ENCODE measurements at places on chromosomes 5 and 9.
A peak's percentile ranks its signal among the peaks of the same experiment; 100 is the strongest.

- no peak for DNase-seq
Observed at GRCh38 chr5:154652746-154653417, 102.3 kb upstream of the LARP1 start.

DNA sequence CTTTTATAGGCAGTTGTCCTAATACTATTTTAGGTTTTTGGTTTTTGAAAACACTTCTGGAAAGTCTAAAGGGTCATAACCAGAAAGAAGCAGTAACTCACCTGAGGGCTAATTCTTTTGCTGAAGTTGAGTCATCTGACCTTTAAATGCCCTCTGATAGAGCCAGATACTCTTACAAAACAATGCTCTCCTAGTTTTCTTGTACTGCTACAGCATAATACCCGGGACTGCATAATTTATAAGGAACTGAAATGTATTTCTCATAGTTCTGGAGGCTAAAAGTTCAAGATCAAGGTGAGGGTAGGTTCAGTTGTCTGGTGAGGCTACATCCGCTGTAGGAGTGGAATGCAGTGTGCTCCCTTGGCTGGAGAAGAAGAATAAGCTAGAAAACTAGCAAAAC, 670.3 kb downstream of the TLE4 start:
- DNase-seq = no peak

DNA sequence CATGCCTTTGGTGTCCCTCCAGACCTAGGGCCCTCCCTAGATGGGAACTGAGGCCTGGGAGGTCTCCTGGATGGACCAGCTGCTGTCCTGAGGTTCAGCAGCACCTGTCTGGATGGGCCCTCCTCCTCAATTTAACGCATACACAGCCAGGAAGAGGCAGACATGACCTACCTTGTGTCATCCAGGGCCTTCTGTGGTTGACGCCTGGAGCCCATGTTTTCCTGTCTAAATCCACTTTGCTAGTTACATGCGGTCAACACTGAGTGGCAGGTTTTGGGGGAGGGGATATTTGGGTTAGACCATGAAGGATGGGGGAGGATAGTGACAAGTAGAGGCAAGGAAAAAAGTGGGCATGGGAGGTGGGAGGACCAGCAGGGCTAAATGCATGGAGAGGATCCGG, 3.1 kb upstream of the STC2 start:
- DNase-seq = no peak

DNA sequence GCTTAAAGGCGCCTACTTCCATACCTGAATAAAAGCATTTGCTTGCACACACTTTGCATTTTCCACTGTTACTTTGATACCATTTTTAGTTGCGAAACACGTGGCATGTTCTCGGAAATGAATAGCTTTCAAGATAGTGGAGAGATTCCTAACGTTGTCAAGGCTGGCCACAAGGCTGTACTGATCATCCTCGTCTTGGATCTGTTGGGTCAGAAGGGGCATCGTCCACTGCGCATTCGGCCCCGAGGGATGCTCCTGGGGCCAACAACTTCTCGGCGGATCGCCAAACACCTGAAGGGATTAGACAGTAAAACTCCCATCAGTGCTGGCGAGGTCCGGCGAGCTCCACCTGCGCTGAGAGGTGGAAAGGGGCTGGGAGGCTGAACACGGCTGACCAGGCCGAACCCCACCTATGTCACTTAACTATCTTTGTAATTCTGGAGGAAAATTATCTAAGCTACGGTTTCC, 599 bp downstream of the RAD1 start:
- no peak for DNase-seq

DNA sequence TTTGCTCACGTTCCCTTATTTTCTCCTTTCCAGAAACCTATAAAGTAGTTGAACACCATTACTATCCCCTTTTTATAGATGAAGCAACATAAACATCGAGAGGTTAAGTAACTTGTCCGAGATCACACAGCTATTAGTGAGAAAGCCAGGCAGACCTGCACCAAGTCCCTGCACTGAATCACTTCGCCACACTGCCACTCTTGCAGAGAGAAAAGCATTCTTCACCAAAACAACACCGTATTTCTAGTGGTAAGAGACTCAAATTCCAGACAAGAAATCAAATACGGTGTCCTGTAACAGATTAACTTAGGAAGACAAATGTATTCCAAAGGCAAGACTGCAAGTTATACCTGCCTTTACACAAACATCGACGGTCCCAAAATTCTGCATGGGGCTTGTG, 82.0 kb upstream of the DMRT1 start:
- no peak for DNase-seq

DNA sequence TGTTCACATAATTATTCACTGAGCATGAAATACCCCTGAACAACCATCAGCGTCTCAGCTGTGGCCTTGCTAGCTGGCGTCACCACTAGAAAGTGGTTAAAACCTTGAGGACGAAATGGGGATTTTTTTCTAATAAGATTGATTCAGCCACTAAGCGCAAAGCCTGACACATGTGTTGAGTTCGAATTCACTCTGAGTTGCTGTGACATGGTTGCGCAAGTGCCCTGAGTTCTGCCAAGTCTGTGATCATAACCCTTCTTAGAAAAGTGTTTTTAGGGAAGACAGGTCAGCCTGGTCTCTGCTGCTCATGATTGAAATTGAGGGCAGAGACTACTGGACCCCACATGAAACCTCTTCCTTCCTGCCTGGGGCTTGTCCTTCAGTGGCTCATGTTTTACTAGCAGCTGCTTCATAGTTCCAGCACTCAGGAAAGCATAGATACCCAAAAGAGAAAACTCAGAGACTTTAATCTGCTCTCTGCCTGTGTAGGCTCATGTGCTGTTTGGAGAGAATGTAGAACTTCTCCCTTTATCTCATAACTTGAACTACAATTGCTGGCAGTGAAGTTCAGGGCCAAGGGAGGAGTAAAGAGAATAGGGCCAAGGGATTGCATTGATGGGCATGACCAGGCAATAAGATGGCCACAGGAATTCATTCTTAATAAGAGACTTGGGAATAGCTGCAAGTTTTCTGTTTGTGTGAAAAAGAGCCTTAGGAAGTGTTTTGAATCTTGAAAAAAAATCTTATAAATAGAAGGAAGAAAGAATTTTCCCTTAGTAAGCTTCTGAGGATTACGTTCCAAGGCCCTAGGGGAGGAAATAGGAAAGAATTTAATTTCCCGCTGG, 66.8 kb upstream of the CXCL14 start:
- no peak for DNase-seq

DNA sequence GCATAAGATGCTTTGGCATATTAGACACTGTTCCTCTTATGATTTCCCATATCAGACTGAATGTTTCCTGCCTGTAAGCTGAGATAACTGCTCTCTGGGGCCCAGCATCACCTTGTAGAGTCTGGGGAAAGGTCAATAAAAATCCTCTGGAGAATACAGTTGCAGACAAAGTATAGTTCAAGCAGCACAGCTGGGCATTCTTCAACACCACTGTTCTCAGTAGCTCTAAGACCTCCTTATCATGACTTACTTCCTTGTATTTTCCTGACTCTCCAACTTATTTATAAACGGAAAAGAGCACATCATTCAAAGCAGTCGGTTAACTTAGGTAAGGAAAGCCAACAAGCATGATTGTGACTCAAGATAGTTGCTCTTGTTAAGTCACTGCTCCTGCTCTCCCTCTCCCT, 208.7 kb upstream of the RASEF start:
- DNase-seq = no peak

- DNase-seq = no peak
Observed at GRCh38 chr5:116440457-116441001, 134.1 kb downstream of the SEMA6A start.

GRCh38 chr5:15124871-15125568, 253.4 kb upstream of the ANKH start:
- no peak for DNase-seq

DNA sequence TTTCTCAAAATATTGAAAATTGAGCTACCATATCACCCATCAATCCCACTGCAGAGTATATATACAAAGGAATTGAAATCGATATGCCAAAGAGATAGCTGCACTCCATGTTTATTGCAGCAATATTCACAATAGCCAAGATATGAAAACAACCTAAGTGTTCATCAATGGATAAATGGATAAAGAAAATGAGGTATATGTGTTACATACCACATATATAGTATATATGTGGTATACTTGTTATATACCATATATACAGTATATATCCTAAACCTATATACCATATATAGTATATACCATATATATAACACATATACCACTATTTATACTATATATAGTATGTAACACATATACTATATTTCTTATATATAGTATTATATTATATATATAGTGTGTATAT, 313.3 kb downstream of the ZNF608 start:
- DNase-seq = no peak

DNA sequence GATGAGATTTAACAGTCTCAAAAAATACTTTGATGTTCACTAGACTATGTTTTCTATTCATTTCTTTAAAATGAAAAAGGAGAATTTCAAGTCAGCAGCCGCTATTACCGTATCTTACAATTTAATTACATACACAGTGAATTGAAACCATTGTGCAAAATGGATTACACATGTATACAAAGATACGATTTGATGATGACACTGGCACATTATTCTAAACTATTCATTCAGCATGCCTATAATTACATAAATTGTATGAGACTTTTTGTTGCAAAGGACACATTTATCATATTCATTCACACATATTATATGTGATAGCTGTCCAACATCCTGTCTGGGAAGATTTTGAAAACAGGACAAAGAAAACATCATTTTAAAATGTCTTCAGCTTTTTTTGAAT, 118.3 kb upstream of the VCAN start:
- DNase-seq = no peak

- no peak for DNase-seq
Observed at GRCh38 chr9:9625248-9625647, 987.6 kb downstream of the PTPRD start.

DNA sequence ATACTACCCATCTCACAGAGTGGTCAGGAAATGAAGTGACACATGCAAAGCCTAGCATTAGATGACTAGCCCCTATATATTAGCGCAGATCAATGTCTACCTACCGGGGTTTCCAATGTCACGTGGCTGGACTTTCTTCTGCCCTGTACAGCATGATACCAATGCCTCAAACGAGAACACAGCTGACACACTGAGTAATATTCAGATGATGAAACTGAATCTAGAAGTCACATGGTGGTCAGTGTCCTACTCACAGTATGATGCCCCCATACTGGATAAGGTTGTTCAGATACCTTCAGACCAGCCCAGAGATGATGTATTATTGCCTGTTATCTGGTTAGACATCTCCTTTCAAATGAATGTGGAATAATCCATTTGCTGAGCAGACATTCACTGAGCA, 71.1 kb upstream of the FRRS1L start:
- DNase-seq = no peak

DNA sequence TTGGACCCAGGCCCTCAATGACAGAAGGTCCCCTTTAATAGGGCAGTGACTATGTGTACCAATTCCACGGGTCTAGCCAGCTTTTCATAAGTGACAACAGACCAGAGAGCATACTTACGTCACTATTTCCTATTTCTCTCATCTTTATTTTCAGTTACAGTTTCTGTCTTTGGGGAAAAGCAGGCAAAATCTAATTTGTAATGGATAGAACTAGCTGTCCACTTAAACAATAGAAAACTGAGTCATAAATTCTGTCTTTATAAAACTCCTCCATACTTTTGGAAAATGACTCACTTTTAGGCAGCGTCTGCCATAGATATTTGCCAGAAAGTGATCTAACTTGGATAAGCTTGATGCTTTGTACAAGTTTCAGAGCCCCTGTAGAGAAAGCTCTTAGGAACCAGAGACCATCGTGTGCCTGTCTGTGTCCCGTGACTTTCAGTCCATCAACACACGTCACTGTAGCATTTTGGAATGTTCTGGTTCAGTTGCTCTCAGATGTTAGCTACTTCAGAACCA, 101.9 kb downstream of the F2RL2 start:
- DNase-seq = no peak

- peak; percentile 23 for DNase-seq
Observed at GRCh38 chr5:74648835-74649293, 8.3 kb upstream of the ENC1 start.

DNA sequence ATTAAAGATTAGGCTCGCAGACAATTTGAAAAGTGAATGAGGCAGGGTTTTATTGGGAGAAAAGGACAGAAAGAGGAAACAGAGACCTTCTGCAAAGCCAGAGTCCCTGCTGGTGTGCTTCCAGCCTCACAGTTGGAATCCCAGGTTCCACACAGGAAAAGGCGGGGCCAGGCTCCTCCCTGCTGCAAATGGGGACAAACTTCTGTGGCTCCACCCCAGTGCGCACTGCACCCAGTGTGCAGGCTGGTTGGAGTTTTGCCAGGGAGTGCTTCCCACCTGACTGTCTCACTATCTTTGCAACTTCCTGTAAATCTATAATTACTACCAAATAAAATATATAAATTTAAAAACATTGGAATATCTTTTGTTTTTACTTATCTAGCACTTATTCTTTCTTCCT, 386.0 kb upstream of the GRIN3A start:
- no peak for DNase-seq

DNA sequence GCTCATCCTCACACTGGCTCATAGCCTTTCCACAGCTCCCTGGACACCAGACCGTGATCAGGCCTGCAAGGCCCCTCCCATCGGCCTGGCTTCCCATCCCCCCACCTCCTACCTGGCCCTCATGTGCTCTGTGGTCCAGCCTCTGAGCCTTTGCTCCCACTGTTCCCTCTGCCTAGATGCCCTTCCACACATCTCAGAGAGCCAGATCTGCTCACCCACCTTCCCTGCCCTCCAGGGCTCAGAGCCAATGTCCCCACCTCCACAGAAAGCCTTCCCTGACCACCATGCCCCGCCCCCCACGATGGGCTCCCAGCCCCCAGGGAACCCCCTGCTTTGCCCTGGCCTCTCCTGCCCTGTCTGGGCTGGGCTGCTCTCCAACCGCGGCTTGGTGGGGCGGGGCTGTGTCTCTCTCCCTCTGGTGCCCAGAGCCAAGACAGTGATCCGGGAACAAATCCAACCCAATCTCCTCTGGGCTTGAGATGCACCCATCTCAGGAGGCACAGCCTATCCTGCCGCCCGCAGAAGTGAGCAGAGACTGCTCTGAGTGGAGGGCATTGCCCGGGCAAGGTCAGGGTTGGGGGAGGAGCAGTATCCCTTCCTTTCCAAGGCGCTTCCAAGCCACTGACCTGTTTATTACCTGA, 1.6 kb downstream of the NINJ1 start:
- DNase-seq = no peak
